ENCODE measurements at places on chromosomes 11 and 22.

DNA sequence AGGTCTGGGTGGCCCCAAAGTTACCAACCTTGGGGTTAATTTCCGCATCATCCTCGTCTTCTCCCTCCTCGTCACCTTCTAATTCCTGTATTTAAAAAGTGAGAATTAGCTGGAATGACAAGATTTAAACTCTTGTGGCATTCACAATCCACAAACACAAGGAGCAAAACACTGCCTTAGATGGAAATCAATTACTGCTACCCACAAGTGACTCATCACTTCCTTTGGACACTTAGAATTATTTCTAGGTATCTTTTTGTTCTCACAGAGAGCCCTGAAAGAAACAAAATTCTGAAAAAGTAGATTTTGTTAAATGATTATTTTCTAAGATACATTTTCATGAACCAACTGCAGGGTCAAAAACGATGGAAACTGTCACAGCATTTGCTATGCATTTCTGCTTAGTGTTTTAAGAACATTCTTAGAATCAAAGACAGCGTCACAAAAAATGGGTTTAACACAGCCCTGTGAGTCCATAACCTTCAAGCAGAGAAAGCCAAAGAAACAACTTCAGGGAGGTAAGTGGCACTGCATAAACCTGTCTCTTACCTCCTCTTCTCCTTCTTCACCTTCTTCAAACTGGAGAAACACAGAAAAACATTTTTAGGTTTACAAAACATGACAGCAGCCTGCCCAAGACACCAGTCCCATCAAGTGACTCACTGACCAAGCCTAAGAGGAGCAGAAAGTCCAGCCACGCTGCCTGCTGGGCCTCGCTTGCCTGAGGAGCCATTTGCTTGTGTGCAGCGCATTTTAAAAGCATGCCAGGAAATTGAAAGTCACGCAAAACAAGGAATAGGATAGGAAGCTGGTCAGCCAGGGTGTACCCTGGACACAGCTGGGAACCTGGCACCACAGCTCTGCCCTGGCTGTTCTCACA lies 22.3 kb upstream of the PHLDA2 start:
- DNase-seq: no peak

DNA sequence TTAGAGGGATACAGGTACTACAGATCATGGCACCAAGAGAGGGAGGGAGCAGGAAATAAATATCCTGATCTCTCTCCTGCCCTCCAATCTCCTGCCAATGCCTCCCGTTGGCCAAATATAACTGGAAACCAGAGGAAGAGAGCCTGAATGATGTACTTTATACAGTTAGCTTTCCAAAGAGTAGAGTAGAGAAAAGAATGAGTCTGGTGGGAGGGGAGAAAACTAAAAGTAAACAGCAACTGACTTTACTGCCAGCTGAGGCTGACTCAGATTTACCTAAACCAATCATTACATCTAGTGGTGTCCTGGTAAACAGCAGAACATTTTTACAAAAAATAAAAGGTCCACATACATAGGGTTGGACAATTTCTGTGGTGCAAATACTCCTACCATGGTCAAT lies 5.1 kb downstream of the MPZL3 start:
- DNase-seq: no peak

- no peak for DNase-seq
These were observed 59.3 kb downstream of the ENDOD1 start for GRCh38 chr11:95148938-95149337.

DNA sequence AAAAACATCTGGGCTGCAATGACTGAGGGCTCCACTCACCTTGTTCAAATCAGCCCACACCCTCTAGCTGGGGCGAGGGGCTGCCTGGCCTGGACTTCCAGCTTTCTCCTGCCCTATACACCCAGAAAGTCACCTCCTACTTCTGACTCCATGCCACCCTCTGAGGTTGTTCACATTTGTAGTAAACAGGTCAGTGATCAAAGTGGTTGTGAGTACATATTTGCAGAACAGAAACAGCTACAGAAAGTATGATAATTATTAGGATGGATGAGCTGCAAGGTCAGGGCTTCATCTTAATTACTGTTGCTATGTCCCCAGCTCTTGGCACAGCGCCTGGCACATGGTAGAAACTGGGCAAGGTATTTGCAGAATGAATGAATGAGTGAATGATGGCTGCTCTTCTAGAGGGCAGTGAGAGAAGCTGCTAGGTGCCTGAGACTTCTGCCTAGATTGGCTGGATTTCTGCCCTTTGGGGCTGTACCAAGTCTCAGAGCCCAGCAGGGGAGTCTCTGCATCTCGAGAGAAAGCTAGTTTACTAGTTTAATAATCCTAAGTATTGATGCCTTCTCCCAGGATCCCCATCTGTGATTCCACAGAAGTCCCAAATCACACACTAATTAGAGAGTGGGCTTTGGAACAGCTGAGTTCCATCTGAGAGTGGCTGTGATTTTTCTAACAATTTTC lies 36.0 kb downstream of the SYT13 start:
- no peak for DNase-seq

- no peak for DNase-seq
These were observed 20.6 kb downstream of the PIWIL3 start for GRCh38 chr22:24753914-24754313.

- no peak for DNase-seq
These were observed 18.7 kb downstream of the IGF2 start for GRCh38 chr11:2120359-2121100.

DNA sequence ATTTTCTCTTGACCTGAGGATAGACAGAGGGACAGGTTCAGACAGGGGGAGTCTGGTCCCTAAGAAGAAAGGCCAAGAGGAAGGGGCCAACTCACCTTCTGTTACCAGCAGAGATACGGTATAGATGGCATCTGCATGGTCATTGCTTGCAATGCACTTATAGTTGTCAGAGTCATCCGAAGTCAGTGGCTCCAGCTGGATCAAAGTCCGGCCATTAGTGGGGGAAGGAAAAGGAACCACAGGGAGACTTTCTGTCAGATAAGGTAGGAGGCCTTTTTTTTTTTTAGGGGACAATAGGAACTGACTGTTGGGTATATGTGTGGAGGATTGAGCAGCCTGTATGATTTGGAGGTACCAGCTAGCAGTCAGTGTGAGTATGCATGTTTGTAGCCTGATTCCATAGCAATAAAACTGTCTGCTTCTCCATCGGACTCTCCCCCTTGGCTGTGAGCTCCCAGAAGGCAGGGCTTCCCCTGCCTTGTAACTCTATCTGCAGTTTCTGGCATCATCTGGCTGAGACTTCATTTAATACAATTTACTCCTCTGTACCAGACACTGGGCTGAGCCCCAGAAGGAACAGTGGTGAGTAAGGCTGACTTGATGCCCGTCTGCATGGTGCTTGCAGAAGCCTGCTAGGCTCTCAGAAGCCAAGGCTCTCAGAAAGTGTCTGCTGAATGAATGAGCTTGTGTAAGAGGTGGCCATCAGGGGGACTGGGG lies 5.7 kb downstream of the IGSF22 start:
- no peak for DNase-seq

DNA sequence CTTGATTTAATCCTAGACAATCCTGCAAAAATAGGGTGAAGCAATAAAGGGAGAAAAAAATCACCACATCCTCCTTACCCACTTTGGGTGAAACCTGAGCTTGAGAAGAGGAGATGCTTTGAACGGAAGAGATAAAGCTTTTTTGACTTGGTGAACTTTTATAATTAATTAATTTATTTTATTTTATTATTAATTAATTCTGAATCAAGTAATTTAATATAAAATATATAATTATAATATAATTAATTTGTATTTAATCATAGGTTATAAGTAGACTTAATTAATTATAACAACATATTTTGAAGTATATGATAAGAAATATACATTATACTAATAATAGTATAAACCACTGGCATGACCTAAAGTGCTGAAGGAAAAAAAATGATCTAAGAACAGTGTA lies 2164.8 kb downstream of the LRRC4C start:
- no peak for DNase-seq

GRCh38 chr11:4577761-4578160 lies 3.8 kb upstream of the OR52I2 start:
- DNase-seq: no peak

DNA sequence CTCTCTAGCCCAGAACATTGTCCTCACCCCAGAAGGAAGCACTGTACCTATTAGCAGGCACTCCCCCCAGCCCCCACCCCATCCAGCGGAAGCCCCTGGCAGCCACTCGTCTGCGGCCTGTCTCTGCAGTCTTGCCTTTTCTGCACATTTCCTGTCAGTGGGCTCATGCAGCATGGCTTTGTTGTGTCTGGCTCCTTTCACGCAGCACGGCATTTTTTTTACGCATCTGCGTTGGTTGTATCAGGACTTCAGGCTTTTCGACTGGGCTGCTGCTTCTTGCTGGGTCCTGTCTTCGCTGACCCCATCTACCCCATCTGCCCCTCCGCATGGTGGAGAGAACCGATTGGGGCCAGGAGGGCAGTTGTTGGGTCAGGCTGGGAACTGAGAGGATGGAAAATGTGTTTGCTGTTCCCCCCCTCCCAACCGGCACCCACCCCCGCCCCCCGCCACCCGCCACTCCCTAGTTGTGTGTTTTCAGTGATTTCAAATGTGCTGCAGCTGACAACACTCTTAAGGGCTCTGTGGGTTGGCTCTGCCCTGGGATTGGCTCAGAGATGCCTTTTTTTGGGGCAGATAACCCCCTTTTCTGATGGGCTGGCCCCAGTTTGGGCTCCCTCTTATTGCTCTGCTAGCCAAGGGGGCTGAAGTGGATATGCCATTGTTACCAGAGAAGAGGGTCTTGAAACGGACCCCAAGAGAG lies 110.0 kb downstream of the KIAA1671 start:
- DNase-seq: peak; percentile 51

DNA sequence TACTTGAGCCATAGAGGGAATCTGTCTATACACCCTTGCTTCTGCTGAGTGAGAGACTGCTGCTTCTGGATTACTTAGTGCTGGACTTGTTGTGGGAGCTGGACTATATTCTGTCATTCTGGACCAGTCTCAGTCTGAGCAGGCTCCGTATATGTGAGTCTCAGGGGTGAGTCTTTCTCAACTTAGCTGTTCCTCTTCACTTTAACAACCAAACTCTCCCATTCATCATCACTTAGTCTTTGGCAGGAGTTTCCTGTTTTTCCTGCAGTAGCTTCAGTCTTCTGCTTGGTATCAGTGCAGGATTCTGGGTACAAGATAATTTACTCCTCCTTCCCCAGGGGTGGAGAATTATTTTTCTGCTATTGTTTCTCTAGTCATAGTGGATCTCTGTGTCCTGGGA lies 779.5 kb downstream of the METTL15 start:
- DNase-seq: no peak

GRCh38 chr11:81839016-81839415 lies 894.6 kb downstream of the FAM181B start:
- no peak for DNase-seq

DNA sequence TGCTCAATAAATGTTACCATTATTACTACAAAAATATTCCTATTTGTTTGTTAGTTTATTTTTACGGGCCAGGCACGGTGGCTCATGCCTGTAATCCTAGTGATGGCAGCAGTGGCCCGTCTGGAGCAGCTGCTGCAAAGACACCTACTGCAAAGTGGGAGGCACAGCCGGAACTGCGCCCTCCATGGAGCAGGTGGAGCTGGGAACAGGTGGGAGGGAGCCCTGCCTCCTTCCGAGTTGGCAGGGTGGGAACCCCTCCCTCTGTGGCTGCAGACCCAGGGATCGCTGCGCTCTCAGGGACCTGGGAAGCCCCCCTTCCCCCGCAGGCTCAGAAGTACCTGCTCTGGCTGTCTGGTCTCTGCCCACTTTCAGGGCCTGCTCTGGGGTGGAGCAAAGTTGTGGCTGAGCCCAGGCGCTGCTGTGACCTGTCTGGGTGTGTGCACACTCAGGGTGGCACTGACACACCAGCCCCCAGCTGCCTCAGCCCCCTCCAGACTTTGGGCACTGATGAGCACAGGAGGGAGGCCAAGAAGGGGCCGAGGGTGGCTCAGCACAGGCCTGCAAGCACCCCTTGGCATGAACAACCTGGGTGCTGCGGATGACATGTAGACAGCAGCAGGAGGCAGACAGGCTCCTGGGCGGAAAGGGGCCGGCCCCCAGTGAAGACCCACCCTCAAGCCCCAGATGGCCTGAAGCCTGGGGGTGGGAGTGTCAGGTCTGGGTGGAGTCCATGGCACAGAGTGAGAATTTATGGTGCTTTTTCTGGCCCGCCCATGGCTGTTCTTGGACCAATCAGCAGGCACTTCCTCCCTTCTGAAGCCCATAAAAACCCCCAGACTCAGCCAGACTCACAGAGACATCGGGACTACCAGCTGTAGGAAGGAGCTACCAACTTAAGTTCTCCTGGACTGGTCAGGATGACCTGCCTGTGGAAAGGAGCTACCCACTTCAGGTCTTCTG lies 103.7 kb upstream of the CLMP start:
- DNase-seq: no peak

DNA sequence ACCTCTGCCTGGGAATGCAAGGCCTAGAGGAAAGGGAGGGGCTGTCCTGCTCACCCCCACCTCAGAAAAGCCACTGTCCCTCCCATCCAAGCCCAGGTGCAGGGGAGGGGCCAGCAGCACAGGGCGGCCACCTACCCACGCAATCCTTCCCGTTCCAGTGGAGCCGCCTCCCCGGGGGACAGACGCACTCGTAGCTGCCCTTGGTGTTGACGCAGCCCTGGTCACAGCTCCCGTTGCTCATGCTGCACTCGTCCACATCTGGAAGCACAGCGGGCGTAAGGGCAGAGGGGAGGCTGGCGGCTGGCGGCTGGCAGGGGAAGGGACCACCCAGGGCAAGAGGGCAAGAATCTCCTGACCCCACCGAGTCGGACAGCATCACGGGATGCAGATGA lies 40.3 kb upstream of the TTLL12 start:
- no peak for DNase-seq

DNA sequence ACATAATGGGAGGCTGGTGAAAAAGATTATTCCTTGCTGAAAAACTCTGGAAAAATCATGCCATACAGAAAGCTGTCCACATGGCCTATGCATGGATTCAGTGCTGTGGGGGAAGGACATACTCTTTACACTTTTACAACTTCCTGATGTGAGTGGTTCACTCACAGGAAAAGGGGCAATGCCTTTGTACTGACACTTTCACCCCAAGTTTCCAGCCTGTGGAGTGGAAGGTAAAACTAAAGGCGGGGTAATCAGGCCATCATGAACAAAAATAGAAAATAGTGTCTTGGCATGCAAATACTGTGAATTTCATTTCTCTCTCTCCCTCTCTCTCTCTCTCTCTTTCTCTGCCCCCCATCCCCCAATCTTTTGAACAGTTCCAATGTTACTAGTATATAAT lies 281.8 kb downstream of the ETS1 start:
- no peak for DNase-seq

DNA sequence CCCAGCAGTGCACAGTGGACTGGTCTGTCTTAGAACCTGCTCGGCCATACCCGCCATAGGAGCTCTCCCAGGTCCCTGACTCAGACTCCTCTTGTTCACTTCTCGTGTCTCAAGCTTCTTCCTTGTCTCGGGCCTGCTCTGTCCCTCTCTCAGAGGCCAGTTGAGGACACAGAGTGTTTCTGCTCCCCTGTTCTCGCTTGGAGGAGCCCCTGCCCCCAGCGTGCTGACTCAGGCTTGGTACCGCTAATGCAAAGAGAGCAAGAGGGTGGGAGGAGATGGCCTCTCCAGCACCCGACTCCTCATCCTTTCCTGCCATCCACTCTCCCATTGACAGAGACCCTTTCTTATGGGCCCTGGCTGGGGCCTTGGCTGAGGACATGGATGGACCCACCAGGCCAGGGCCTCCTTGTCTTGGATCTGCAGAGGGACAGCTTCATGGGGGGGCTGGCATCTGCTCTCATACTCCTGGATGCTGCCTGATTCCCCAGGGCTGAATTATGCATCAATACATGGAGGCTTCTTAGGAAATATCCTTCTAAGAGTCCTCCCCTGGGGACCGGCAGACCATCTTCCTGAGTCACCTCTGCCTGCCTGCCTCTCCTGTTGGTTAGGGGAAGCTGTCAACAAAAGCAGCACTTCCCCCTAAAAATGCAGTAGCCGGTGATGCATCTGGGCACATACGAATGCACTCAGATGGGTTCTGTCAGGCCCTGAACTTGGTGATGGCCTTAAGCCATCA lies 15.9 kb downstream of the TSPAN18 start:
- no peak for DNase-seq
